EL (cell line): ENCODE measurements at places on chromosomes 7 and 10.

DNA sequence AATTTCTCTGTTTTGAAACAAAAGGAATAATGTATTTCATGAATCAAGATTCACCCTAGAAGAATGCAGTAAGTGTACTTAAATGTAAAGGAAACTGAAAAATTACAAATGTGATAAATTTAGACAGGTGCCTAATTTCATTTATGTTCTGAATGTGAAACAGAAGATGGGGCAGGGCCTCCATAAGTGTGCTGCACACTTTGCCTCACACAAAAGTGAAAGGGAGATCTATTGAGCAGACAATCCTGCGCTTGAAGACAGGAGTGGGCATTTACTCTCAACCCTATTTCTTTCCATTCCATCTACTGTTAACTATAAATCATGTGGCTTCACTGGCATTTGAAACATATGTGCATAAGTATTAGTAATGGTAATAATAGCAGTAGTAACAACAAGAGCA, 36.2 kb downstream of the GNG11 start:
- no peak for DNase-seq

DNA sequence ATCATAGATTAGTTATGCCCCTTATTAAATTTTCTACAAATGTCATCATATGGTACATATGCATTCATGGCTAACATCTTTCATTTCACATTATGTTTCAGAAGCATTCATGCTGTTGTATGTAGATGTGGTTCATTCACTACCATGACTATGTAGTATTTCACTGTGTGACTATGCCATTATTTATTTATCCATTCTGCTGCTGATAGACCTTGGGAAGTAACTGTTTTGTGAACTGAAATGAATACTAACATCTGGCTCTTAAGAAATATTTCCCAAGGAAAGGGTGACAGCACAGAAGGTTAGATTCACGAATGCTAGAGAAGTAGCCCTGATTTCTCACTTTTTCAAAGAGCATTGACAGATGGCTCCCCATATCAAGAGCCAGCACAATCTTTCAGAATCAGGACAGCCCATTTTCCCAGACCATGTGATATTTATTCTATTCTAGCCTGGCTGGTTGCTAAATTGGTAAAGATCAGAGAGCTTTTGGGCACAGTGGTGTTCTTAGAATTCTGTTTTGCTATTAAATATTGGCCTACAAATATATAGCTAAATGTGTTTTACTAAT, 157.4 kb downstream of the DYNC1I1 start:
- DNase-seq, result no peak

DNA sequence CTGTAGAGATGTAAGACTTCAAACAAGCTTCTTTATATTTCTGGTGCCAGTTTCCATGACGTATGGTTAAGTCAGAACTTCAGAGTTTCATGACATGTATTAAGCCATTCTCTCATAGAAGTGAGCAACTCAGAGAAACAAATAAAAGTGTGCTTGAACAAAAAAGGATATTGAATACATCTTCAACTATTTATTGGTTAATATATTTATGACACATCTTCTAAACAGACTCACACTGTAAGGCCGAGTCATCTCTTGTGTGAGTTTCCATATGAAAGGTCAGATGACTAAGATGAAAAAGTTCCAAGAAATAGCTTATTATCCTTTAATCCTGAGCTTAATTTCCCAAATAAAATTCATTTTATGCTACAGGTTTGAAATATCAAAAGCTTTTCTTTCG, 105.5 kb upstream of the CSTF2T start:
- peak; percentile 46 for DNase-seq

DNA sequence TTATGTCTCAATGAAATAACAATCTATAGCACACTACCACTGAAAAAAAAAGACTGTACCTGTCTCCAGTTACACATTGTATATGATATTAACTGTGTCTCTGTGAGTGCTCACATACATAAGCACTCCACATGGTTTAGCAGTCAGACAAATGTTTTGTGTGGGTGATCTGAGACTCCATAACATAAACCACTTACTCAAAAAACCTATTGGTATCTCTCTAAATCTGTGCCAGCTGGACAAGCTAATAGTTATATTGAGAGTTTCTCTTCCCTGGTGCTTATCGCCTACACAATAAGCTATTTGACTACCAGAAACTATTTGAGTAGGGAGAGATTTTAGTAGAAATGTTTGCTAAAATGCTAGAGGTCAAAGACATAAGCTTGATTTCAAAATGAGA, 190.1 kb upstream of the AGR3 start:
- DNase-seq, result no peak

DNA sequence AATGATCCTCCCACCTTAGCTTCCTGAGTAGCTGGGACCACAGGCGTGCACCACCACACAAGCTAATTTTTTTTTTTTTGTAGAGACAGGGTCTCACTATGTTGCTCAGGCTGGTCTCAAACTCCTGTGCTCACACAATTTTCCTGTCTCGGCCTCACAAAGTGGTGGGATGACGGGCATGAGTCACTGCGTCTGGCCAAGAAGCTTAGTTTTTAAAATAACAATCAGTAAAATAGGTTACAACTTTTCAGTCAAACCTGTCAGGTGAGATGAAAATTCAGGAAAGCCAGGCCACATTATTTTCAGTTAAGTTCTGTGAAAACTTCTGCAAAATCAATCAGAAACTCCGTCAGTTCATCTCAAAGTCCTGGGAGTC, 55.4 kb downstream of the FAM241B start:
- no peak for DNase-seq

GRCh38 chr10:96998329-96998888, 166.3 kb downstream of the LCOR start:
- peak; percentile 72 for DNase-seq

DNA sequence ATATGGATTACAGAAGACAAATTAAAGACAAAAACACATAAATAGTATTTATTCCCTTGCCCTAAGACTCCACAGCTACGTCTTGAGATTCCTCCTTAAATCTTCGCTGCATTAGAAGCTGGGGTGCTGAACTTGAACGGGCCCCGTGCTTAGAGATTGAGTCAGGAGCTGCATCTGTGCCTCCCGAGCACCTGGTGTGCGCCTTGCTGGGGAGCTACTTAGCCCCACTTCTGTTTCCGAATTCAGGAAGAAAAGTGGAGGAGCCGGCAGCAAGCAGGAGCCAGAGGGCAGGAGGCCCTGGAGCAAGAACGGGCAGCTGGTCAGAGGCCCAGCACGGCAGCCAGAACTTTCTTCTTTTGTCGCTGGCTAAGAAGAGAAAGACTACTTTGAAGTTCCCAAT, 30.4 kb upstream of the RNF32 start:
- DNase-seq, result no peak
